ENCODE measurements at places on chromosomes 12 and 14. TPM values are rescaled to one million over a fixed set of nuclear protein-coding genes. Genes with fewer than 3 reads are reported as not detected.

RPS6KL1 gene
- polyA plus RNA-seq = 0.99 TPM

NAA25 gene
- 21.3 TPM for polyA plus RNA-seq

NTS gene
- 85.4 TPM for polyA plus RNA-seq

TDRD9 gene
- not detected for polyA plus RNA-seq

CRIP2 gene
- polyA plus RNA-seq = 67.3 TPM

LTBP2 gene
- polyA plus RNA-seq = 9.9 TPM

DNA sequence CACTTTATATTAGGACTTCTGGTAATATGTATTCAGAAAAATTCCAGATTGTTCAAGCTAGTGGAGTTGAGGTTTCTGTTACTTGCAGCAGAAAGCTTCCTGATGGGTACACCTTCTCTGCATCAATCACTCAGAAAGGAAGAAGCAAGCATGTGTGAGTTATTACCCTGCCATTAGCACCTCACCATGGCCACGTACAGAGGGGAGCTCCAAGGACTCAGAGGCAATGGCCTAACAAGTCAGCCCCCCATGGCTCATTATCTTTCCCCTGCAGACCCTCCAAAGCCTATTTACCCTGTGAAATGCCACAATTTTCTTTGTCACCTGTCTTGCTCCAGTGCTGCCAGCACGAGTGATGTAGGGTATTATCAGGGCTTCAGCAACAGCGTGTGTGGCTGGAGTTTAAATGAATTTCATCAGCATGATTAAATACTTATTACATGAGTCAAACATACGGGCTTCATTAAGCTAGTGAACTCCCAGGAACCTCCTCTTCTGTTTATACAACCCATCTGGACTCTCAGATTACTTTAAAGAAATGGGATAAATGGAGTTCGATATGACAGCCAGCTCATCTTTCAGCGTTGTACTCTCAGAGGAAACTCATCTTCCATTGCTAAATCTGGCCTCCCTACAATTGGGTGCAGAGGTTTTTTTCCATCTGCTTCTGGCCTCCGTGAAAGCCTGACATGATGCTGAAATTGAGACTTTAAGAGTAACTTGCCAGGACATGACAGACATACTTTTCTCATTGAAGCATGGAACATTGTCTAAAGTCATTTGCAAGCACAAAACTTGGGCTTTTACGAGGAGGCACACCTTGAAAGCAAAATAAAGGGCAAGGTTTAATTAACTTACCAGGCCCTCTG, 135.9 kb downstream of the TMEM30B start:
- no peak for DNase-seq

DNA sequence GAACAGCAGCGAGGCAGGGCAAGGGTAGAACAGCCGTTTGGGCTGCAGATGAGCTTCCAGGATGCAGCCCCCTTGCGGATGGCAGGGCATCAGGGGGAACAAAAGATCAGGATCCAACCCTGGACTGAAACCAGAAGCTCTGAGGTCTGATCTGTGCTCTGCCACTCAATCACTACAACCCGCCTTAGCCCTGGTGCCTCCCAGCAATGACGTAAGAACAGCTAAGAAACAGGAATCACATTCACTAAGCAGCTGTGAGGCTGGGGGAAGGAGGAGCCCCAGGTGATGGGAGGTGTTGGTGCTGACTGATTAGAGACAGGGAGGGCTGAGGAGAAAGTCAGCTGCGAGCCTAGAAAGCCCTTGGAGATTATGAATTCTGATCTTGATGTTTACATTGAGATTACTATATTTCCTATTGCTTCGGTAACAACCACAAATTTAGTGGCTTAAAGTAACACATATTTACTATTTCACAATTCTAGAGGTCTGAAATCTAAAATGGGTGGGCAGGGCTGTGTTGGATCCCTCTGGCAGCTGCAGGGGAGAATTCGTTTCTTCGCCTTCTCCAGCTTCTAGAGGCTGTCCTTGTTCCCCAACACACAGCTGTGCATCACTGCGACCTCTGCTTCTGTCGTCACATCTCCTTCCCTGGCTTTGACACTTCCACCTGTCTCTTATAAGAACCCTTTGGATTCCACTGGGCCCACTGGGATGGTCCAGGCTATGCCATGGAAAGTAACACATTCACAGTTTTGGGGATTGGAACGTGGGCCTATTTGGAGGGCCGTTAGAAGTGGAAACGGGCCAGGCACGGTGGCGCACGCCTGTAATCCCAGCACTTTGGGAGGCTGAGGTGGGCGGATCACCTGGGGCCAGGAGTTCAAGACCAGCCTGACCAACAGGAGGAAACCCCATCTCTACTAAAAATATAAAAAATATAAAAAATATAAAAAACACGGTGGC, 6.1 kb upstream of the CD9 start:
- no peak for DNase-seq

DNA sequence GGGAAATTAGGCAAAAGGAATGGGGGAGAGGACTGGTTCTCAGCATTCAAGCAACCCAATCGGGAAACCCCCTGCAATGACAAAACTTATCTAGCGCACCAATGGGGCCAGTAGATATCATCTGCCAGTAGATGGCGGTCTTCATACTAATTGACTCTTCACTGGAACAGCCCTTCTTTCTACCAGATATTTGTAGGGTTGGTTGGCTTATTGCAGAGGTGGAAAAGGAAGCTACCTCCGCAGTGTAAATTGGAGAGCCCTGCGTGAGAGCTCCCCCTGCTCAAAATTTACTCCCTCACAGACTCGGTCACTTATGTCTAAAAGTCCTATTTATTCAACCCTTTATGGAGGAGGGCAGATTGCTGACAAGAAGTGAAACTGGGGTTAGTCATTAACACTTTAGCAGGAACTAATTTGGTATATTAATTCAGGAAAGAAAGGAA, 166.1 kb upstream of the CCND2 start:
- DNase-seq = peak; percentile 27

DNA sequence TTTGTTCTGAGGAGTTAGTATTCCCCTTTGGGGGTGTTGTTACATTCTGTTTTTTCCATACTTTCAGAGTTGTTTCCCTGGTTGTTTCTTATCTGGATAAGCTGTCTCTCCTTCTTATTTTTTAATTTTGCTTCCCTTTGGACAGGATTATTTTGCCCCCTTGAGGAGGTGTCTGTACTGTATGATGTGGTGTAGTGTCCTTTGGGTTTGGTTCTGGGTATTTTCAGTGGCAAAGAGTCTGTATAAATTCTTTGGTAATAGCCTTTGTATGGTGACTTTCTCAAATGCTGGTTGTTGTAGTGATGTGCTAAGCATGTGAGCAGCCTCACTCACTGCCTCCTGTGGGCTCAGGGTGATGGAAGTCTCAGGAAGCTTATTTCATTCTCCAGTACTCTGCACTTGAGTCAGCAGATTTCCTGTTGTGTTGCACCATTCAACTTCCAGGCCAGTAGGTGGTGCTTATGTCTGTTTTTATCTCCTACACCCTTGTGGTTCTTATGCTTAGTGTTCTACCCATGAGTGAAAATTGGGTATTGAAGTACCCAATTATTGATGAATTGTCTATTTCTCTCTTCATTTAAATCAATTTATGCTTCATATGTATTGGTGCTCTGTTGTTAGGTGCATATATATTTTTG, 103.3 kb upstream of the PMCH start:
- DNase-seq = peak; percentile 12

DNA sequence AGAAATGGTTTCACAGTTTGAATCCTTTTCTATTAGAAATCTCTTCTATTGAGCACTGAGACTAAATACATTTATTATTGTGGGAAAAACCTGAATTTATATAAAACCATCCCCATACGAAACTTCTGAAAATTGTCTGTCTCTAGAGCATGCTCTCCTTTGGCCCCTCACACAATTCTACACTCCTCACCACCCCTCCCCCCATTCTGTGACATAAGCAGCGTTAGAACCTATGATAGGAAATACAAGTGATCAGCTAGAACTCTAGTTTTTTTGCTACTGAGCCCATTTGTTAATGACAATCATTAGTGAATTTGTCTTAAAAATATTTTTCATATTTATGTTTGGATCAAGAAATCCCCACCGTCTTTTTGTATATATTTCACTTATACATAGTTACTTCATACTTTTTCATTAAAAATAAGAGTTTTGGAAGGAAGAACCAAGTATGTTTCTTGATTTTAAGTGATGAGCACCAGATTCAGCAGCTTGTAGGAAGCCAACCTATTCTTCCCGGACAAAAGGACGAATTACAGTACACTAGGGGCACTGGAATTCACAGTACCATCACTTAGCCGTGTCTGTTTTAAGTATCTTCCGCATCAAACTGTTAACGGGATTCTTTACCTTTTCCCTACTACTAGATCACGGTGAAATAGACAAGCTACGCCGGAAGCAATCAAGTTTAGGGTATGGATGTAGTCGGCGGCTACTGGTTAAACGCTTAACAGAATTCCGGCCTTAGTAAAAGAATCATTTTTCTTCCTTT, 724 bp downstream of the GTSF1 start:
- no peak for DNase-seq

DNA sequence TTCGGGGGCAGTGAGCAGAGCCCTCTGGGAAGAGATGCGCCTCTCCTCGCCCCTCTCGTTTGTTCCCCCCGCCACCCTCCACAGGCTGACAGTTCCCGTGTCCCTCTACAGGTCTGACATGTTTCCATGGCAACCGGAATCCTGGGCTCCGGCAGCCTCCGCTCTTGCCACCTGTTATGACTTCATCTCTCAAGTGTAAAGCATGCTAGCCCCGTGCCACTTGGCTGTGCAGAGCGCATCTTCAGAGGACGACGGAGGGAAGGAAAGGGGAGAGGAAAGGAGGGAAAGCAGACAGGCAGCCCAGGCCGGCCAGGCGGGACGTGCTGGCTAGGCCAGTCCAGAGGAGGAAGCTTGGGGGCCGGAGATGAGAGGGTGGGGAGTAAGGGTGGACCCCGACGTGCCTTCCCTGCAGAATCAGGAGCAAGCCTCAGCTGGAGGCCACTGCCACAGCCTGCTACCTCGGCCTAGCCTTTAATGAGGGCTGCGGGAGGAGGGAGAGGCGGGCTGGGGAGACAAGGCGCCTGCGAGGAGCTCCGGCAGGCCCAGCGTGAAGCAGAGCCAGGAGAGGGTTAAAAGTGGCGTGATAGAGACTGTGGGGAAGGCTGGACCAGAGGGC, 214.3 kb downstream of the DPF3 start:
- no peak for DNase-seq

DNA sequence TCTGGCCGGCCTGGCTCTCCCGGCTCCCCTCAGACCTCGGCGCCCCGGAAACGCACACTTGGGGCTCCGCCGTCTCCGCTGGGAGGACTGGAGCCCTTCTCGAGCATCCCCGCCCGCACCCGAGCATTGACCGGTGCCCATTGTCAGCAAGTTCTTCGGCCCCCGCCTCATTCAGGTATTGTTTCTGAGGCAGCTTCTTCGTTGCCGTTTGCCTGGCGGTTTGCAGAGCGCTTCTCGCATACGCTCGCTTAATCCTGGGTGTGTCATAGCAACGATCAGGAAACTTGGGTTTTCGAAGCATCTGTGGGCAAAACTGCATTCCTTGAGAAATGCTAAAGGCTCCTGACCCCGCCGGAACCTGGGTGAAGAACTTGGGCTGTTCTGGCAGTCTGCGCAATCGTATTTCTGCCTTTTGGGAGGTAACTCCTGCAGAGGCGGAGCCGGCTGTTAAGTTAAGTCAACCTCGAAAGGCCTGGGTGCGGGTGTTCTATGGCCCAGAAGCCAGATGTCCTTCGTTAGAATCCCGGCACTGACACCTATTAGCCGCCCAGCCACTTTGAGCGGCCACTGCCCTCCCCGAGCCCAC, 518 bp downstream of the GSKIP start:
- peak; percentile 24 for DNase-seq

- DNase-seq = no peak
These were observed 133.0 kb downstream of the SOX5 start for GRCh38 chr12:23816394-23816851.

GRCh38 chr14:34364201-34364600, 97.8 kb downstream of the SPTSSA start:
- no peak for DNase-seq

GRCh38 chr12:93090731-93091172, 161.7 kb upstream of the EEA1 start:
- DNase-seq = peak; percentile 63

All from A549 (cell line).